ENCODE measurements at places on chromosomes 16 and 17.

GRCh38 chr16:11360641-11361373, 15.5 kb downstream of the RMI2 start:
- no peak for DNase-seq

- no peak for DNase-seq
Observed at GRCh38 chr17:72618001-72618509, 474.4 kb downstream of the SLC39A11 start.

GRCh38 chr17:49555495-49556222, 20.0 kb upstream of the NXPH3 start:
- DNase-seq: no peak

DNA sequence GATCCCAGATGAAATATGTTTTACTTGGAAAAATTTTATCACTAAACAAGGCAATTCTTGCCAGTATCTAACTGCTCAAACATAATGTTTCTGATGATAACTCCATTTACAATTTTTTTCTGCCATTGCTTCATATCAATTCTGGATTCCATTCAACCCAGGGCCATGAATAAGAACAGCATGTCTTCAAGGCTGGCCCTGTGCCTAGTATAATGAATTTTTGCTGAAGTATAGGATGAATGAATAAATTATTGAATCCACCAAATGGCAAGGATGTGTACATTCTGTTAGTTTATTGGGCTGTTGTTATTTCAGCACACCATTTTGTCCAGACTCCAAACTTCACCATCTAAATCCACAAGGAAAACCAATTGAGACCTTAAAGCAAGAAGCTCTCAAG, 414.7 kb downstream of the HS3ST3B1 start:
- no peak for DNase-seq

DNA sequence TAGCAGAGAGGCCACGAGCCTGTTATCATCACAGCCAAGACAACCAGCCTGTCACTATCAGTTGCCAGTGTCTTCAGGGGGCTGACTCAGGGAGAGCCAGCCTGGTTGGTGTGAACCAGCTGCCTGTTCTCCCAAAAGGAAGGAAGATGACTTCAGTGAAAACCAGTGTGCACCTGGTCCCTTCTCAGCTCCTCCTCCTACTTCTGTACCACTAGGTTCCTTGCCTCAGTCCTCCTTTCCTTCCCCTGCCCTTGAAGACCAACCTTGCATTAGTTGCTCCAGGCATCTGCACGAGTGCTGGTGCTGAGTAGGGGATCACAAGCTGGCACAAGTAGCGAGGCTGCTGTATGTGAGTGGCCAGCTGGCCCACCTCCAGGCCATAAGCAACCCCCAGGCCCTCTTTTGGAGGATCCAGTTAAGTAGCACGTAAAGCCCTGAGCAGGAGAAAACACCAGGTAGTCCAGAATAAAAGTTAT, 8.5 kb downstream of the TUBG1 start:
- DNase-seq: no peak

DNA sequence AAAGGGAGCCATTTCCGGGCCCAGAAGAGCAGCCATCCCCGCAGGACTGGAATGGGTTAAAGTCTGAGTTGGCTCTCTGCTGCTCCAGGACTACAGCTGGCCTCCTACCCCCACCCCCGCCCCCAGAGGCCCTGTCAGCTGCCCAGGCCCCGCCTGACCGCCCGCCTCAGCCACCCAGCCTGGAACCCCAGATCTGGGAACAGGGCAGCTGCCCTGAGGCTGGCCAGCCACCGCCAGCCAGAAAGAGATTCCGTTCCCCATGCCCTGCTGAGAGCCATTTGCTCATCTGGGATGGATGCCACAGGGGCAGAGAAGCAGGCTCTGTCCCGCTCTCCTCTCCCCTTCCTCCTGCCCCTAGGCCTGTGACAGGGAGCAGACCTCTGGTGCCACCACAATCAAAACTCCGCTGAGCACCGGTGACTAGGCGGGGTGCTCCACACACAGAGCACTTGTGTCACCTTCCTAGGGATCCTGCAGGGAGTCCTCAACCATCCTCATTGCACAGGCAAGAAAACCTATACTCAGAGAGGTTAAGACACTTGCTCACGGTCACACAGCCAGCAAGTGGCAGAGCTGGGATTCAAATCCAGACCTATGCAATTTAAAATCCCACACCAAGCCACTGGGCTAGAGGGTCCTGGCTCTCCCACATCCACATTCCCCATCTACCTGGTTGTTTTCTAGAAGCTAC, 44.1 kb downstream of the ZNF423 start:
- no peak for DNase-seq

DNA sequence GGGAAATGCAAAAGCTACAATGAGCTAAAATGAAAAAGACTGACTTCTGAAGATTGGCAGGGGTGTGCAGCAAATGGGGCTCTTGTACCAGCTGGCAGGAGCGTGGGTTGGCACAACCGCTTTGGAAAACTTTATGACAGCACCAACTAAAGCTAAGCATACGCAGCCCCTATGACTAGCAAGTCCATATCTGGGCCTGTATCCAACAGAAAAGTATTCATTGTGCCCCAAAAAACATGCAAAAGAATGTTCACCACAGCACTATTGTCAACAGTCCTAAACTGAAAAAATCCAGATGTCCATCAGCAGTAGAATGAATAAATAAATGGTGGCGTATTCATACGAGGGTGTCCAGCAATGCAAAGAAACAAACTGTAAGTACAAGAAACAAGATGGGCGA, 22.6 kb upstream of the ITGA3 start:
- DNase-seq: no peak

DNA sequence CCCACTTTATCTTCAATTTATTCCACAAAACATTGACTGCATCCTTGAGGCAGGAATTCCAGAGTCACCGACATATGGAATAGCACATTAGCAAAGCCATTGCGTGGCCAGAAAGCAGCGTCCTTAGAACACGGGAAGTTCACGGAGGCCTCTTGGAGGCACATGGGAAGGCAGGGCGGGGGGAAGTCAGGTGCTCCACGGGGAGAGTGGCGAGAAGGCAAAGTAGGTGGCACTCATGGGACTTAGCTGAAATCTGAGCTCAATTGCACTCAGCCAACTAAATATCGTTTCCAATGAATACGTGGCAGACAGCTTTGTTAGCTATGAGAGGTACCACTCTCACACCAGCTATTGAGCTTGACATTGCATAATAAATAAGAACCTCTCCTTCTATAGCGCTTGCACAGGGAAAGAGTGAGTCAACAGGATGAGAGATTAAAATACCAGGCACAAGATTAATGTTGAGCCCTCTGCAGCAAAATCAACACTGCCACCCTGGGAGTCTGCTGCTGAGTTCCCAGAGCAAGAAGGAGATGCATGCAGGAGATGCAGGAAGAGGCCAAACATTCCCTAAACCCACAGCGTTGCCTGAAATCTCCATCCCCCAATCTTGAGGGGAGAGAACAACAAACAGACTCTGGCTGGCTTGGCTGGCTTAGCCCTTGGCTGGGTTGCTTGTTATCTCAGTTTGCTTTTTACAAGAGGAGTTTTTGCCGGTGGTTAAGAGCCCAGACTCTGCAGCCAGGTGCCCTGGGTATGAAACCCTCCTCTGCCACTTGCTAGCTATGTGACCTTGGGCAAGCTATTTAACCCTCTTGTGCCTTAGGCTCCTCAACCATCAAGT, 28.8 kb downstream of the ABCC12 start:
- peak; percentile 81 for DNase-seq

DNA sequence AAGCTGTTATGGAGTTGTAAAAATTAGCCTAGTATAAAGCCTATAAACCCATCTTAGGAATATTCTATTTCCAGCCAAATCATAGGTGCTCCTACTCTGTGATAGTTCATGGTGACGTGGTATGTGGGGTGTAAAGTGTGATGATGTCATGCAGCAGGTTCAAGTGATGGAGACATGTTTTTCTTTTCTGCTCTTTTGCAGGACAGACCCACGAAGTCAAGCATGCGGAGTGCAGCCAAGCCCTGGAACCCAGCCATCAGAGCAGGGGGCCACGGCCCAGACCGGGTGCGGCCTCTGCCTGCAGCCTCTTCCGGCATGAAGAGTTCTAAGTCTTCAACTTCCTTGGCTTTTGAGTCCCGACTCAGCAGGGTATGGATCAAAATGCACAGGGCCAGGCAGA, 87.3 kb downstream of the SPECC1 start:
- no peak for DNase-seq

DNA sequence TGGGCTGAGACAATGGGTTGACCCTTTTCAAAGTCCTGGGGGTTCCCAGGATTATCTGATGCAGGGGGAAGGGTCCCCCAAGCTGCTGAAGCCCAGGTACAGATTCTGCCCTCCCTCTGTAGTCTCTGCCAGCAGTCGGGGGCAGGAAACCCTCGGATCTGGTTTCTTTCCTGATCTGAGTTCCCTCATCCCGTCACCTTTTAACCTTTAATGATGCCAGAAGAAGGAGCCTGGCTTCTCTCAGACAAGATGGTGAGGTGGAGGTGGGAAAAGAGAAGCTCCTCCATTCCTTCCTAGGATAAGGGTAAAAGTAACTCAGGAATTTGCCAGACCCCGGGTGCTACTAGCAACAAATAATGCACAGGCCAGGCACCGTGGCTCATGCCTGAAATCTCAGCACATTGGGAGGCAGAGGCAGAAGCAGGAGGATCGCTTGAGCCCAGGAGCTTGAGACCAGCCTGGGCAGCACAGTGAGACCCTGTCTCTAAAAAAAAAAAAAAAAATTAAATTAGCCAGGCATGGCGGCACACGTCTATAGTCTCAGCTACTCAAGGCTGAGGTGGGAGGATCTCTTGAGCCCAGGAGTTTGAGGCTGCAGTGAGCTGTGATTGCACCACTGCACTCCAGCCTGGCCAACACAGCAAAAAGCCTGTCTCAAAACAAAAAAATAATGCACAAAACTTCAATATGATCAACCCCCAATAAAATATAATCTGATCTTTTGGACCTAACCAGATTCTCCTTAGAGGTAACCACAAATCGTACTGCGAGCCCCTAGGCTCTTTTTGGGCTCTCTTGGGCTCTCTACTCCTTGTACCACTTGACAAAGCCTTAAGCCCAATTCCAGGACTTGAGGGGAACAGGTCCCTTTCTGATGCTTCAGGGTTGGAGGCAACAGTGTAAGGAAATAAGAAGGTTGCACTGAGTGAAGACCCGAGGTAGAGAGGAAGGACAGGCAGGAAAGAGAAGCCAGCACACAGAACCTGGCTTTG, 5.7 kb downstream of the CDC42EP4 start:
- DNase-seq: no peak

GRCh38 chr16:64543441-64543840, 578.4 kb downstream of the CDH11 start:
- no peak for DNase-seq

Data from NCI-H2029 treated with DMSO at 0.1 percent for 48 hours (cell line).